ENCODE measurements at places on chromosomes 16 and 17.

DNA sequence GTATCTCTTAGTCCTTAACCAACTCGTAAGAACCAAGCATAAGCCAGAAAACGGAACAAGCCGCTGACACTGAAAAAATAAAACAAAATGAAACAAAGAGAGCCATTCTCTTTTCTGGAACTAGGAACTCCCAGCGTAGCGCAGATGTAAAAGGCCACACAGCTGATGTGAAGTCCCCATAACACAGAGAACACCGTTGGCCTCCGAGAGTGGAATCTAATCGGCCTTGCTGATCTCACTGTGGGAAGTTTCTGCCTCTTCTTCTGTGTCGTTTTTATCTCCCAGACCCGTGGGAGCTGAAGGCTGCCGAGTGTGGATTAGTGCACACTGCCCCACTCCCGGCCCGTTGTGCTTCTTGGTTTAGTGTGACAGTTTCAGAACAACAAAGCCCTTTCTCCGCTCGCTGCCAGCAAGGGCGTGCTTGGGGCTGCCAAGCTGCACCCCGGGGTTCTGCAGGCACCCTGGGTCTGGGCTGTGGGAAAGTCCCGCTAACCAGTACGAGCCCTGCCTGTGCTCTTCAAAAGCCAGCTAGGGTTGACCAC is 21.7 kb downstream of the TTYH2 start:
- DNase-seq: no peak

- DNase-seq: no peak
Measured at GRCh38 chr16:66459878-66460277, 32.8 kb downstream of the BEAN1 start.

- no peak for DNase-seq
Measured at GRCh38 chr17:17414341-17414805, 62.4 kb upstream of the MED9 start.

DNA sequence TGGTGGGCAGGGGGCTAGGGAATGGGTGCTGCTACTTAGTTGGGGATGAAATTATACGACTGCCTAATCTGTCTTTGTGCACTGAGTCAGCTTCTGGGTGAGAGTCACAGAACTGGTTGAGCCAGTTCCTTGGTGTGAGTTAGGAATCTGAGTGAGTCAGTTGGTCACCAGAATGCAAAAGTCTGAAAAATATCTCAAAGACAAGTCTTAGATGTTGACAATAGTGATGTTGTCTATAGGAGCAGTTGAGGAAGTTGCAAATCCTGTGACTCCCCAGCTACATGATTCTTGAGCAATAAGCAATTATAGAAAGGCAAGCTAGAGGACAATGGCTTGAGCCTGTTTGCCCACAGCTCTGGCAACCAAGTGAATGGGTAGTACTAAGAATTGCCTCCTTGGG is 399.2 kb downstream of the CNTNAP4 start:
- no peak for DNase-seq

GRCh38 chr17:31008374-31009041 is 37.7 kb downstream of the RNF135 start:
- peak; percentile 60 for DNase-seq

DNA sequence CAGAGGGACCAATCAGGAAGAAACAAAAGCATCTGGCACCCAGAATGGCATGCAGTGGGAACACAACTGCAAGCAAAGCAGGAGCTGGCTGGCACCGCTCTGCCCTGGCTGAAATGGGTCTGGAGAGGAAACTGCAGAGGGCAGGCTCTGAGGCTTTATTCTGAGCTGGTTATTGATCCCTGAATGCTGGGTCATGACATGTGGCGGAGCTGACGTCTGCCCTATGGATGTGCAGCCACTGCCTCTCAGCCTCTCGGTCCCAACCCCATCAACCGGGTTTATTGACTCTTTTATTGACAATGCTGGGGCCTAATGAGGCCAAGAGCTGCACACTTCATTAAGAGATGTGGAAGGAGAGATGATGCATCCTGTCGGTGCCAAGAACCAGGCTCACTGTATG is 3.9 kb upstream of the SKAP1 start:
- DNase-seq: no peak

DNA sequence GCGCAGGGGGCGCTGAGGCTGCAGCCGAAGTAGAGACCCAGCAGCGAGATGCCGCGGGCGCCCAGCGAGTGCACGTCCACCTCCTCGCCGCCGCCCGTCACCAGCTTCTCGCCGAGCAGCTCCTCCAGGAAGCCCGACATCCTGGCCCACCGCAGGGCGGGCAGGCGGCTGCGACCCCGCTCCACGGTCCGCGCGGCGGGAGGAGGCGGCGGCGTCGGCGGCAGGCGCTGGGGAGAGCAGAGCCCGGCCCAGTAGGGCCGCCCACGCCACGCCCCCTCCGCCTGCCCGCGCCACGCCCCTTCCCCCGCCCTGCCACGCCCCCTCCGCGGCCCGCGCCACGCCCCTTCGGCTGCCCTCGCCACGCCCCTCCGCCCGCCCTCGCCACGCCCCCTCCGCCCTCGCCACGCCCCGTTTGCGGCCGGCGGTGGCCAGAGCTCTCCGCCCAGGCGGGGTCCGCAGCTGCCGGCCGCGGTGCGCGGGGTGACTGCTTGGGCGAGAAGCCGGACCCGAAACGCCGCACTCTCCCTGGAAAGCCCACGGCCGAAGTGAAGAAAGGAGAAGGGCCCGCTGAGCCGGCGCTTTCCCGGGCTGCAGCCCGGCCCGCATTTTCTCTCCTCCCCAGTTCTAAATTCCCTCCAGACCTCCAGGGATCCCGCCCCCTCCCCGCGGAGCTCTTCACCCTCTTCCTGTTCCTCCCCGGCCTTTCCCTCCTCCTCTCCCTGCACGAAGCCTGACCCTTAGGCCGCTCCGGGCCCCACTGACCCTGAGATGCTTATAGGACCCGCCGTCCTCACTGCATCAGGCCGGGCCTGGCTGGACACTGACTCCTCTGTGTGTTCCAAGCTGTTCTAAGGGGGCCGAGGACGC is at the start of gene NXN:
Gene NXN, minus strand, starts transcription at position 238 of the 867 bp plus-strand sequence.
- peak; percentile 87 for DNase-seq

GRCh38 chr17:10620823-10621222 is 36.3 kb downstream of the MYH3 start:
- no peak for DNase-seq

GRCh38 chr17:57539529-57540301 is 205.4 kb downstream of the CCDC182 start:
- DNase-seq: no peak

DNA sequence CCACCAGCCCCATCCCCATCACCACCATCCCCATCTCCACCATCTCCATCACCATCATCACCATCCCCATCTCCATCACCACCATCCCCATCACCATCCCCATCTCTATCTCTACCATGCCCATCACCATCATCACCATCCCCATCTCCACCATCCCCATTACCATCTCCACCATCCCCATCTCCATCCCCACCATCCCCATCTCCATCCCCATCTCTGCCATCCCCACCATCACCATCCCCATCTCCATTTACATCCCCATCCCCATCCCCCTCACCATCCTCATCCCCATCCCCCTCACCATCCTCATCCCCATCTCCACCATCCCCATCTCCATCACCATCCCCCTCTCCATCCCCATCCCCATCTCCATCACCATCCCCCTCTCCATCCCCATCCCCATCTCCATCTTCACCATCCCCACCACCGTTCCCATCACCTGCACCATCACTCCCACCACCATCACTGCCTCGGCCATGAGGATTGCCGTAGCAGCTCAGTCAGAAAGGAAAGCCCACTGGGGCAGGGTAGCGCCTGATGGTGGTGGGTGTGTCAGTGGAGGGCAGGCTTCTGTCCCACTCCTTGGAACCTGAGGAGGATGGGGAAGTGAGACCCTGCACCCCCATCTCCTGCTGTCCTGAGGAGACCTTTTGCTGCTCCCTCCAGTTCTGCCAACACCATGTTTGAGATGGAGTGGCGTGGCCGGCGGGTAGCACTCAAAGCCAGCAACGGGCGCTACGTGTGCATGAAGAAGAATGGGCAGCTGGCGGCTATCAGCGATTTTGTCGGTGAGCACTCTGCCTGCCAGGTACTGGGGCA is 7.5 kb downstream of the FSCN2 start:
- DNase-seq: no peak

DNA sequence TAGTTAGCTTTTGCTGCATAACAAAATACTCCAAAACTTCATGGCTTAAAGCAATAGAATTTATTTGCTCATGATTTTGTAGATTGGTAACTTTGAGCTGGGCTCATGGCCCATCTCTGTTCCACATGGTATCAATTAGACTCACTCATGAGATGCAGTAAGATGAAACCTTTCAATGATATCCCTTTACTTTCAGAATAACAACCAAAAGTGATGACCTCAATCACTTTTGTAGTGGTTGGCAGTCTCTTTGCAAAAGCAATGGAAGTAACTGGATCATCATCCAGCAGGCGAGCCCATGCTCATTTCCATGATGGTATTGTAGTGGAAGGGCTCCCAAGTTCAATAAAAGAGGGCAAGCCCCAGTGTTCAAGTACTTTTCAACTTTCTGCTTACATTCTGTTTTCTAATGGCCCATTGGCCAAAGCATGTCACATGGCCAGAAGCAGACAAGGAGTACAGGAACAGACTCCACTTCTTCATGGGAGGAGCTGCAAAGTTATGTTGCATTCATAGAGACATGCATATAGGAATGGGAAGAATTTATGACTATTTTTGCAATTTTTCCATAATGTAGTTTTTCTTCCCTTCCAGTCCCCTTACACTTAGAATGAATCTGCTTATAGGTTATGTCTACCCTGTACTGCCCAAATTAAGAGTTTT is 41.7 kb downstream of the EFCAB5 start:
- DNase-seq: no peak

DNA sequence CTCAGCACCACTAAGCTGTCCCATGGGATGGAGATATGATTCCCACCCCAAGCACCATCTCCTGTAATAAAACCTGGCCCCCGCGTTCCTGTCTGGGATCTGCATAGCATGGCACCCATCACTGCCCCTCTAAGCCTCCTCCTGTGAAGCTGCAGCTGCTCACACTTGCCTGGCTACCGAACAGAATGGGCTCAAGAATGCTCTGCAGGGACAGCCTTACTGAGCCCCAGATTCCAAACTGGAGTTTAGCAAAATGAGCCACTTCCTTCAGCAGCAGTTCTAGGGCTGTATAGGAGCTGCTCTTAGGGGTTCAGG is 256.1 kb downstream of the CPPED1 start:
- no peak for DNase-seq

- no peak for DNase-seq
Measured at GRCh38 chr17:15508466-15508865, 41.0 kb upstream of the CDRT4 start.

DNA sequence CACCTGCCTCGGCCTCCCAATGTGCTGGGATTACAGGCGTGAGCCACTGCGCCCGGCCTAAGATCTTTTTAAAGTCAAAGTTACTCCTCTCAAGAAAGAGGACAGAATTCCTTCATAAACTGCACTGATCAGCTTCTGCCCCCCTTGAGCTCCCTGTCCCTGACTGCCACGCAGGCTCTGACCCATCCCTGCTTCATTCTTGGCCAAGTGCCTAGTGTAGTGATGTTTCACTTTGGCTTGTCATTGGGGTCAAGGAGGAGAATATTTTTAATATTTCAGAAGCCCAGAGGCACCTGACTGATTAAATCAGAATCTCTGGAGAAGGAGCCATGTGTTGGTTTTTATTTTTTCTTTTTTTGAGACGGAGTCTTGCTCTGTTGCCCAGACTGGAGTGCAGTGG is 9.1 kb downstream of the MRM1 start:
- DNase-seq: no peak

DNA sequence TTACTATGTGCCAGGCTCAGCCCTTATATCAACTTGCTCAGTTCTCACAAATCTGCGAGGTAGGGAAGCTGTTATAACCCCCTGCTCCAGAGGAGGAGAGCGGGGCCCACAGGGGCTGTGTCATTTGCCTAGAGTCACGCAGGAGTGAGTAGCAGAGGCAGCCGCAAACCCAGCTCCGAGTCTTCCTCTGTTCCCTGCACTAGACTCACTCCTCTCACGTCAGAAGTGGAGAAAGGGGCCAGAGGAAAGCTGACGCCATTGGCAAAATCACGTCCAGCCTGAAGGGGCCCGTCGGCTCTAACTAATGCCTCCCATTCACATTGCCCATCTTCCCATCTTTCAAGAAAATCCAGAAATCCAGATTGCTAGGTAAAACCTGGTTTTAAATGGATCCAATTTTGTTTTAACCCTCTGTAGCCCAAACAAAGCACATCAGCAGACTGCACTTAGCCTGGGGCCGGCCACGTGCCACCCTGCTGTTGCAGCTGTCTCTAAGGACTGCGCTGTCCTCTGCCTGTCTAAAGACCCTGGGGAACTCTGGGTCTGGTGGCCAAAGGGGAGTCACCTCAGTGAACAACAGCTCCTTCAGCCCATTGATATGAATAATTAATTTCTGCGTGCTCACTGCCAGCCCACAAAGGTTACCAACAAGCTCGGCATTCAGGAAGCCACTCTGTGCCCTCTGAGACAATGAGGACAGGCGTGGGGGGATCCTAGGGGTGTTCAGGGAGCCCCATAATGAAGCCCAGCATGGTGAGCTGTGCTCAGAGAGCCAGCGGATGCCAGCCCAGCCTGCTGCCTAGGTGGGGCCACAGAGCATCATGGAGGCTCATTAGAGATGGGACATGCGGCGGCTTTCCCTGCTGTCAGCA is 36.7 kb upstream of the ABR start:
- no peak for DNase-seq

DNA sequence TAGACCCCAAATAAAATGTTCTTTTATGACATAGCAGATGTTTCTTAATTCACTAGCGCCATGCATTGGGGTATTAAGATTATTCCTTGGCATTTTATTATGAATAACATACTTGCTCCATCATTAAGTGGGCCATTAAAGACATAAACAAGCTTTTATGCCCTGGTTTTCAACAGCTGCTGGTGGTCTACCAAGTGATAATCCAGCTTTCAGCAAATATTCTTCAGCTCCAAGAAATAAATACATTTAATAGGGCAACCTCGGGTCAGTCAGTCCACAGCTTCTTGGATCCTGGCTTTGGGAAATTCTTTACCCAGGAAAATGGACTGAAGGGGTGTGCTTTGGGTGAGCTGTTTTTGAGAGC is 217.3 kb upstream of the IRX3 start:
- no peak for DNase-seq
